ENCODE measurements at places on chromosomes 6 and 20. TPM values are rescaled to one million over a fixed set of nuclear protein-coding genes. Genes with fewer than 3 reads are reported as not detected.

The SLC44A4 gene
- total RNA-seq: 0.96 TPM

The PLEKHG1 gene
- 2.5 TPM for total RNA-seq

The OR12D3 gene
- not detected for total RNA-seq

The PSORS1C2 gene
- total RNA-seq: not detected

The MATN4 gene
- not detected for total RNA-seq

The HLA-DRB1 gene
- total RNA-seq: 23.4 TPM

The TP53TG5 gene
- total RNA-seq: 0.16 TPM

The KPNA5 gene
- 57.3 TPM for total RNA-seq

The EEF1A2 gene
- total RNA-seq: 1.7 TPM

The MTCH1 gene
- 146 TPM for total RNA-seq

The RBBP8NL gene
- not detected for total RNA-seq

The IL17A gene
- total RNA-seq: not detected

The CCN6 gene
- total RNA-seq: not detected

The MAP7 gene
- 0.73 TPM for total RNA-seq

The TFAP2C gene
- not detected for total RNA-seq

DNA sequence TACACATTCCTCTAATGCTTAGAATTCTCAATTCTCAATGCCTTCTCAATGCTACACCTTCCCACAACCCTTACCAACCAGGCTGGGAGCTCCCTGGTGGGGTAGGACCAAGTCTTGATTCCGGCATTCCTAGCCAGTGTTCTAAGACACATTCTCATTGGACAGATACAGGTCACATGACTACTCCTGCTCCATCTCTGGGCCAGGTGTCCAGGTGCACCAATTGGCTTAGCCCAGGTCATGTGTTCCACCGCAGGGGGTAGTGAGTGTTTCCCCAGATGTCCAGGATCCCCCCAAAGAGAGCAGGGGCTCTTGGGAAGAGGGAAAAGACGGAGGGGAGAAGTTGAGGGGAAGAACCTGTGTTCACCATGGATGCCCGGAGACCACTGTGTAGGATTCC is 58.7 kb upstream of the MLN start:
- no peak for DNase-seq
- no peak overlapping the region for H3K27ac ChIP-seq
- H3K27me3 ChIP-seq: peaks cover 71% of the 10 kb centered on the region
- no peak overlapping the region for H3K4me3 ChIP-seq
- no peaks in the 10 kb centered on the region for H3K36me3 ChIP-seq

GRCh38 chr6:168922436-168922835 is 331.2 kb downstream of the THBS2 start:
- H3K4me1 ChIP-seq: no peaks in the 10 kb centered on the region
- H3K27ac ChIP-seq: no peak overlapping the region
- DNase-seq: no peak
- H3K27me3 ChIP-seq: no peaks in the 10 kb centered on the region
- no peak overlapping the region for H3K4me3 ChIP-seq

GRCh38 chr6:160430203-160430602 is 82.0 kb downstream of the SLC22A3 start:
- no peak overlapping the region for H3K4me3 ChIP-seq
- no peak for DNase-seq
- H3K27ac ChIP-seq: no peak overlapping the region

DNA sequence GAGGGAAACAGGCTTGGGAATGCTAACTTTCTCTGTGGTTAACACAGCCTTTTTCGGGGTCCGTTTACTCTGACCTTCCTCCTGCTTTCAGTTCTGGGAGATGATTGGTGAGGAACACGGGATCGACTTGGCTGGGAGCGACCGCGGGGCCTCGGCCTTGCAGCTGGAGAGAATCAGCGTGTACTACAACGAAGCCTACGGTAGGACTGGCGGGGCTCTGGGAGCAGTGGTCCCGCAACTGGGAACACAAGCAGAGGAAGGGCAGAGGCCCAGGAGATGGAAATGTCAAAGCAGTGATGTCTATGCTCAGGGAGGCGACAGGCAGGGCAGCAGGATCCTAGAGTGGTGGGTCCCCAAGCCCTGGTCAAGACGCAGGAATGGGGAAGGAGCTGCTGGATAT is 3.5 kb downstream of the TUBB1 start:
- peaks cover 8% of the 10 kb centered on the region for H3K4me1 ChIP-seq
- no peaks in the 10 kb centered on the region for H3K27me3 ChIP-seq
- no peak for DNase-seq
- H3K27ac ChIP-seq: no peak overlapping the region
- no peak overlapping the region for H3K4me3 ChIP-seq

- H3K27ac ChIP-seq: no peak overlapping the region
- H3K4me1 ChIP-seq: no peaks in the 10 kb centered on the region
- H3K36me3 ChIP-seq: no peaks in the 10 kb centered on the region
- DNase-seq: no peak
- H3K27me3 ChIP-seq: no peaks in the 10 kb centered on the region
Observed at GRCh38 chr6:153170511-153170910, 39.4 kb upstream of the RGS17 start.

- no peak overlapping the region for H3K27ac ChIP-seq
- no peaks in the 10 kb centered on the region for H3K36me3 ChIP-seq
- no peaks in the 10 kb centered on the region for H3K4me1 ChIP-seq
Observed at GRCh38 chr20:43840382-43841070, 74.1 kb upstream of the TOX2 start.

GRCh38 chr6:35473850-35474130 is 5.6 kb downstream of the RPL10A start:
- no peaks in the 10 kb centered on the region for H3K27me3 ChIP-seq
- peaks cover 39% of the 10 kb centered on the region for H3K36me3 ChIP-seq
- no peak for DNase-seq
- H3K27ac ChIP-seq: no peak overlapping the region
- no peak overlapping the region for H3K4me3 ChIP-seq
- H3K4me1 ChIP-seq: peaks cover 5% of the 10 kb centered on the region

GRCh38 chr20:53124803-53125202 is 152.6 kb downstream of the TSHZ2 start:
- H3K27ac ChIP-seq: no peak overlapping the region
- no peaks in the 10 kb centered on the region for H3K36me3 ChIP-seq
- H3K4me1 ChIP-seq: no peaks in the 10 kb centered on the region
- H3K27me3 ChIP-seq: no peaks in the 10 kb centered on the region
- H3K4me3 ChIP-seq: no peak overlapping the region

GRCh38 chr20:37238426-37238825 is 23.2 kb downstream of the GHRH start:
- H3K4me3 ChIP-seq: no peak overlapping the region
- DNase-seq: no peak
- no peak overlapping the region for H3K27ac ChIP-seq
- H3K4me1 ChIP-seq: no peaks in the 10 kb centered on the region

GRCh38 chr6:169845426-169846285 is 94.2 kb downstream of the ERMARD start:
- H3K27me3 ChIP-seq: peaks cover 26% of the 10 kb centered on the region
- DNase-seq: no peak
- H3K4me1 ChIP-seq: no peaks in the 10 kb centered on the region

GRCh38 chr20:23609486-23610109 is 3.9 kb upstream of the CST9 start:
- no peaks in the 10 kb centered on the region for H3K27me3 ChIP-seq
- H3K36me3 ChIP-seq: no peaks in the 10 kb centered on the region
- H3K4me1 ChIP-seq: peaks cover 8% of the 10 kb centered on the region

- no peaks in the 10 kb centered on the region for H3K4me1 ChIP-seq
- H3K4me3 ChIP-seq: no peak overlapping the region
- no peaks in the 10 kb centered on the region for H3K36me3 ChIP-seq
Observed at GRCh38 chr20:18728870-18729224, 84.7 kb upstream of the SCP2D1 start.

DNA sequence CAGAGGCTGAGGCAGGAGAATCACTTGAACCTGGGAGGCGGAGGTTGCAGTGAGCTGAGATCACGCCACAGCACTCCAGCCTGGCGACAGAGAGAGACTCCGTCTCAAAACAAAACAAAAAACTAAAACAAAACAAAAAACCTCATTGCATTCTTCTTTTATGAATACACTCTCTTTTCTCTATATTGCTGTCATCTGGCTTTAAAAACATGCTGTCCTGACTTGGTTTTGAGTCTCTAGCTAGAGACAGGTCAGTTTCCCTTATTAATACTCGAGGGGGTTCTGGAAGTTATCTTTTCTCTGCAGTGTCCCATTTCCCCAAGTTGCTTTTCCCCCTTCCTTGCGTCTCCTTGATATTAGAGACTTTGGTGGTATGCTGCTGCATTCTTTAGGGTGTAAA is 50.9 kb downstream of the RIOK1 start:
- H3K27ac ChIP-seq: no peak overlapping the region
- H3K4me3 ChIP-seq: no peak overlapping the region

- H3K36me3 ChIP-seq: no peaks in the 10 kb centered on the region
- H3K27ac ChIP-seq: no peak overlapping the region
- H3K4me1 ChIP-seq: no peaks in the 10 kb centered on the region
- no peak overlapping the region for H3K4me3 ChIP-seq
Observed at GRCh38 chr6:70636596-70636995, 31.1 kb upstream of the SMAP1 start.

- H3K27ac ChIP-seq: no peak overlapping the region
- DNase-seq: no peak
- H3K4me3 ChIP-seq: no peak overlapping the region
Observed at GRCh38 chr20:38252292-38253288, 7.9 kb downstream of the KIAA1755 start.

DNA sequence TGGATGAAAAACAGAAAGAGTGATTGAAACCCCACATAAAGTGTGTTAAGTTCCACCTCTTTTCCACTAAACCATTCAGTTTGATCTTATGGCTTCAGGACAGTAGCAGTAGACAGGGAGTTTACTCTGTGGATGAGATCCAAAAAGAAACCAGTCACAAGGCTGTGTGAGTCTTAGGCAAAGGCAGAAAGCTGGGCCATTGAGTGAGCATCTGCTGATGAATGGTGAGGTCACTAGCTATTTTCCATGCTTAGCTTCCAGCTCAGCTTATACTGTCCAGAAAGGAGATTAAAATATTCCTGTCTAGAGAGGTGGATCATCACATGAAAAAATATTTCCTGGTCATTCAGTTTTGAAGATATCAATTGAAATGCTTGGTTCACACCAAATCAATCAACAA is 1643.9 kb downstream of the HACE1 start:
- no peaks in the 10 kb centered on the region for H3K36me3 ChIP-seq
- H3K27me3 ChIP-seq: no peaks in the 10 kb centered on the region
- DNase-seq: no peak
- H3K4me3 ChIP-seq: no peak overlapping the region

All from T-cell (primary cell).